C1 segment of cervical spinal cord (tissue), 14 donors: ENCODE measurements at places on chromosomes 4 and X.

DNA sequence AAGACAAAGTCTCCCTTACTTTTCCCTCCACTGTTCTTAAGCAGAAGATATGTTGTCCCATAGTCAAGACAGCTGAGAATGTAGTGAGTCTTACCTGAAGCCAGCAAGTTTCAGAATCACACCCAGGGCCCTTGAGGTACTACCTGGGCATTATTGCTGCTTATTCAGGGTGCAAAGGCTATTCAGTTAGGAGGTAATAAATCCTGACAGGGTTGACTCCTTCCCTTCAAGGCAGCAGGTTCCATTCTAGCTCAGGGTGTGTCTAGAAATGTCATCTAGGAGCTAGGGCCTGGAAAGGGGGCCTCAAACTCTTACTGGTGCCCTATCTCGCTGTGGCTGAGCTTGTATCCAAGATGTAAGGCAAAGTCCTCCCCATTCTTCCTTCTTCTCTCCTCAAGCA is 259.0 kb downstream of the FAT4 start:
- no peak for DNase-seq

DNA sequence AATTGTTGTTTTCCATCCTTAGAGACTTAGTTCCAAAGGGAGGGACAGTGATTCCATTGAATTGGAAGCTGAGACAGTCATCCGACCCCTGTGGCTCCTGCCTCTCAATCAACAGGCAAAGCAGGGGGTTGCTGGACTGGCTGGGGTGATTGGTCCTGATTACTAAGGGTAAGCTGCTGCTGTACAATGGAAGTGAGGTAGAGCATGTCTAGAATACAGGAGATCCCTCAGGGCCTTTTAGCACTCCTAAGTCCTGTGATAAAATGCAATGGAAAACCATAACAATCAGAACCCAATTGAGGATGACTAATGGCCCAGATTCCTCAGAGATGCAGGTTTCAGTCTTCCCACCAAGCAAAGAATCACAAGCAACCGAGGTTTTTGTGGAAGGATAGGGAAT is 127.6 kb downstream of the AASDH start:
- no peak for DNase-seq

DNA sequence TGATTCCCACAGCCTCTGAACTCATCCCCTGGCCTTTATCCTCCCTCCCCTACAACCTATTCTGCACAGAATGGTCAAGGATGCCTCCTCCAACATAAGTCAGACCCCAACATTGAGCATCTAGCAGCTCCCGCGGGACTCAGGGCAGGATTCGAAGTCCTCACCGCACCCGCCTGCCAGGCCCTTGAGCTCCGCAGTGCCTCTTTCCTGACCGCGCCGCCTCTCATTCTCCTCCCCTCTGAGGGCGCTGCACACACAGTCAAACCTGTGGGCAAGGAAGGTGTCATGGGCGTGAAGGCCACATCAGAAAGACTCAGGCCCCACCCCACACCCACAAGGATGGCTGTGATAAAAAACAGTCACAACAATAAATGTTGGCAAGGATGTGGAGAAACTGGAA is 84.1 kb downstream of the CPZ start:
- DNase-seq, result no peak

DNA sequence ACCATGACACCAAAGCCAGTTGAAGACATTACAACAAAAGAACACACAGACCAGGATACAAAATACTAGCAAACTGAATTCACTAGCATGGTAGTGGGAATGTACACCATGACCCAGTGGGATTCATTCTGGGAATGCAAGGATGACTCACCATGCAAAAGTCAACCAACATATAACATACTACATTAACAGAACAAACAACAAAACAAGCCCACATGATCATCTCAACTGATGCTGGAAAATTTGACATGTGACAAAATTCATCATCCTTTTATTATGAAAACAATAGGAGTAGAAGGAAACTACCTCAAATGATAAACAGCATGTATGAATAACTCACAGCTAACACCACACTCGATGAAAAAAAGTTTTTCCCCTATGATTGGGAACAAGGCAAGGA is 190.2 kb downstream of the DCLK2 start:
- DNase-seq, result no peak

DNA sequence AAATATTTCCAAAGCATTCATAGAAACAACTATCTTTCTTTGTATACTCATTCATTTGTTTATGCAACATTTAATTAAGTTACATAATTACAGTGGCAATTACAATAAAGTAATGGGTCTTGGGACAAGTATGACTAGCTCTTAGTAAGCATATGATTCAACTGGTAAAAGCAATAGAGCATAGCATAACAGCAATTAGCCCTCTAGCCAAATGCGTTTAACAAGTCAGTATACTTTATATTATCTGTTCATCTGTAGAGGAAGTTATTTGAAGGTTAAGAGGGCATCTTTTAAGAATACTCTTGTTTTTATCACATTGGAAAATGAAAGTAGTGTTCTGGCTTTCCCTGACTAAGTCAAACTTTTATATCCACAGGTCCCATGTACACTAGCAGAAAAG is 198.1 kb upstream of the UGT8 start:
- no peak for DNase-seq

GRCh38 chrX:153794897-153795816 is 689 bp downstream of the SSR4 start:
- DNase-seq, result no peak

DNA sequence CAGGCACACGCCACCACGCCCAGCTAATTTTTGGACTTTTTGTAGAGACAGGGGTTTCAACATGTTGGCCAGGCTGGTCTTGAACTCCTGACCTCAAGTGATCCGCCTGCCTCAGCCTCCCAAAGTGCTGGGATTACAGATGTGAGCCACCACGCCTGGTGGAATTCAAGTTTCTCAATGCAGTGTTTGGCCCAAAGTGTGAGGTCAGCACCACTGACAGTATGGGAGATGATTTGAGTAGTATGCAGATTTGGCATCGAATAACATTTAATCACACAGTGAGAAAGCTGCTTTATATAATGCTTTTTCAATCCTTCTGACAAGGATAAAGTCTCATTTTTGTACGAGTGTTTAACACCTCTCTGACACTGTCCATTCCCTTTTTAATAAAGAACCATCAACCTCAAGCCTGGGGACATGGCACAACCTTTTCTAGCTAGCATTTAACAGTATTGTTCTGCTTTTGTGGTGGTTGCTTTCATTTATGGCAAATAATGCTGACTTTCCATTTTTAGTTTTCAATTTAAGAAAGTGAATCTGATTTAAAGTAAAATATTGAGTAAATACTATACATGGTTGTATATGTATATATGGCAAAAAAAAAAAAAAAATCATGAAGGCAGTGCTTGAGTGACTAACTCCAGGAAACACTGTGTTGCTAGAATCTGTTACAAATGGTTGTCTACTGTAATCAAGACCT is 4.3 kb upstream of the NSUN7 start:
- no peak for DNase-seq

DNA sequence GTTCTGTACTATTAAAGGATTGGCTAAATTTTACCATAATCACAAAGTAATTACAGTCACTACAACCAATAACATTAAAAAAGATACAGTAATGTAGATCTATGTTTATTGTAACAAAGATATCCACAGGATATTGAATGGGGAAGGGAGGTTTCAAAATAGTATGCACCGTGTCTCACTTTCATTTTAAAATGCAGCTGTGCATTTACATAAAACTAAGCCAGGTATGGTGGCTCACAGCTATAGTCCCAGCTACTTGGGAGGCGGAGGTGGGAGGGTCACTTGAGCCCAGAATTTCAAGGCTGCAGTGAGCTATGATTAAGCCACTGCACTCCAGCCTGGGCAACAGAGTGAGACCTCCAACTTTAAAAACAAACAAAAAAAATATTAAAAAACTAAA is 8.5 kb downstream of the SRP72 start:
- DNase-seq, result no peak

DNA sequence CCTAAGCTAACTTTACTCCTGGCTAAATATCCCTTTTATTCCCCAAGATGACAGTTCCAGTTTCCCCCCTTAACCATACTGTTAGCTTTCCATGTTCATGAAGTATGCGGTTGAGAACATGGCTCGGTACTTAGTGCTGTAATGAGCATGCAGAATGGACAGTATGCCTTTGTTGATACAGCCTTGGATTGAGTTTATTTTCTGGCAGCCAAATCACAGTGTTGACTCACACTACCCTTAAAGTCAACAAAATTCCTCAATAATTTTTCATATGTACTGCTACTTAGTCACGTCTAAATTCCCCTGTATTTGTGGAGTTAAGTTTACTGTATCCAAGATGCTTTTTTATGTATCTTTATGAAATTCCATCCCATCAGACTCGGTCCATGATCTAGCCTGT is 1.4 kb upstream of the VEGFC start:
- DNase-seq, result no peak

DNA sequence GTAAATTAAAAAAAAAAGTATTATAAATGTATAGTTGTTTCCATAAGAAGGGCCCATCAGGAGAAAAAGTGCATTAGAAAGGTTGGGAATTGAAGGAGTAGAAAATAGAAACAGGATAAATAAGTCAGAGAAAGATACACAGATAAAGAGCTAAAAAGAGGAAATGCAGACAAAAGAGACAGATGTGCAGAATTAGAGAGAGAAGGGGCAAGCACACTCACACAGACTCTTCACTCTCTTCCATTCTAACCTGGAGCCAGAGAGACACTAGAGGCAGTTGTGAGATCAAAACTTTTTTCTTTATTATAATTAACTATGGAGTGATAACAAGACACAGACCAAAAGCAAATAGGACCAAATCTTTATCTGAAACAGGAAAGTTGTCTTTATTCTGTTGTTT is 134.1 kb downstream of the CEP135 start:
- DNase-seq, result no peak

DNA sequence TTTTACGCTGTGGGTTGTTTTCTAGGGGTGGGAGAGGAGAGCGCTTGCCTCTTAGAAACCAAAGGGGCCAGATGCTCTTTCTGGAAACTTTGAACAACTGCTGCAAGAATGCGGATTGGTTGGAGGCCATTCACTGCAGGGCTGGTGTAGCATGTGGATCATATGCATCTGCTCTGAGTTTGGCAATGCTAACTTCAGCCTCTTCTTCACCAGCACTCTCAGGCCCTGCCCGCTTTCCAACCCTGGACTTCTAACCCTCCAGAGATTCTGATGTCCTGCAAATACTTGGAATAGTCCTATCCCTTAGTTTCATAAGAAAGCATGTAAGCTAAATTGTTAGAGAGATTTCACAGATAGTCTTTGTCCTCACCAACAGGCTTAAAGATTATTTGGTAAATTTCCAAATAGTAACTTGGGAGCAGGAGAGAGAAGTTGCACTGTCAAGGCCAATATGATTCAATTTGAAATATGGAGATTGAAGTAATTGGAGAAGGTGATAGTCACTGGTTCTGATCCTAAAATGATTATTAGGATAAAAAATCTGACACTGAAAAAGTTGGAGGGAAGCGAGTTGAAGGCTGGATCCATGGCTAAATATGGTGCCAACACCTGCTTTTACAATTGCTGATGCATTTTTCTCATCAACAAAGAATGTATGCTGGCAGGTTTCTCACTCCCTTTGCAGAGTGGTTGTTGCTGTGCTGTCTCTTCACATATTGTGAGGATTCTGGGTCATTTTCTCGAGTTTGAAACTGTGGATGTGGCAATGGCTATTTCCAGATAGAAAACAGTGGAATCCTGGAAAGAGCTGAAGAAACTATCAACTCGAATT is 210.4 kb downstream of the PTTG2 start:
- no peak for DNase-seq
